ENCODE measurements at places on chromosomes 6 and 20. TPM values are rescaled to one million over a fixed set of nuclear protein-coding genes. Genes with fewer than 3 reads are reported as not detected.

DNA sequence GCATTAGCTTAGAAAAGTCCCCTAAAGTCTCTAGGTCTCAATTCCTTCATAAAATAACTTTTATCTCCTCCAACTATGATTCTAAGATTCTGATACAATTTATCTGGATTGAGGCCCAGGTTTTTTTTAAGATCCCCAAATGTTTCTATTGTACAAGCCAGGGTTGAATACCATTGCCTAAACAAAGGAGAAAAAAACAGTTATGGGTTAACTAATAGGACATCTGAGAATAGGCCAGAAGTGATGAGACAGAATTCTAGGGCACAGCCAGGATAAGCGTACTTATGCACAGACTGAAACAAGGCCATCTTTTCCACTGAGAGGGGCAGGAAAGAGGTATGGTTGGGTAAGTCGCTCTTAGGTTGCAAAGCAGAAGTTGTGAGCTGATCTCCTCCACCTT, 26.4 kb downstream of the EPB41L2 start:
- no peak for DNase-seq
- no peak overlapping the region for H3K27ac ChIP-seq
- H3K27me3 ChIP-seq = no peaks in the 10 kb centered on the region

- no peaks in the 10 kb centered on the region for H3K27me3 ChIP-seq
- no peak for DNase-seq
- H3K4me1 ChIP-seq = peaks cover 43% of the 10 kb centered on the region
- no peak overlapping the region for H3K4me3 ChIP-seq
- H3K27ac ChIP-seq = no peak overlapping the region
Measured at GRCh38 chr6:3764516-3765335, 13.2 kb upstream of the PXDC1 start.

DNA sequence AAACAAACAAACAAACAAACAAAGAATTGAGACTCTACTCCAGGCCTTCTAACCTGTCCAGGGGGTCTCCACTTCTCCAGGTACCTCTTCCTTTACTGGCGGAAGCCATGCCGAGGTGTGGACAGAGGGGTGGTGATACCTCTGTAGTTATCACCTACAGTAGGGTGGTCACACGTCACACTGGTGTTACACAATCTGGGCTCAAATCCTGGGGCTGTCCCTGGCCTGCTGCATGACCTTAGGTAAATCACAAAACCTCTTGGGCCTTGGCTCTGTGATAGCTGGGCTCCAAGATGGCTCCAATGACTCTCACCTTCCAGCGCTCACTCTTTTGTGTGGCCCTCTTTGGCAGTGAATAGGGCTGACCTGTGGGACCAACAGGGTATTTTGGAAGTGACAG, 76.8 kb upstream of the ZNFX1 start:
- no peak overlapping the region for H3K27ac ChIP-seq
- H3K27me3 ChIP-seq = peaks cover 20% of the 10 kb centered on the region
- peaks cover 13% of the 10 kb centered on the region for H3K4me1 ChIP-seq
- no peak overlapping the region for H3K4me3 ChIP-seq

Gene RFX6
- not detected for total RNA-seq

DNA sequence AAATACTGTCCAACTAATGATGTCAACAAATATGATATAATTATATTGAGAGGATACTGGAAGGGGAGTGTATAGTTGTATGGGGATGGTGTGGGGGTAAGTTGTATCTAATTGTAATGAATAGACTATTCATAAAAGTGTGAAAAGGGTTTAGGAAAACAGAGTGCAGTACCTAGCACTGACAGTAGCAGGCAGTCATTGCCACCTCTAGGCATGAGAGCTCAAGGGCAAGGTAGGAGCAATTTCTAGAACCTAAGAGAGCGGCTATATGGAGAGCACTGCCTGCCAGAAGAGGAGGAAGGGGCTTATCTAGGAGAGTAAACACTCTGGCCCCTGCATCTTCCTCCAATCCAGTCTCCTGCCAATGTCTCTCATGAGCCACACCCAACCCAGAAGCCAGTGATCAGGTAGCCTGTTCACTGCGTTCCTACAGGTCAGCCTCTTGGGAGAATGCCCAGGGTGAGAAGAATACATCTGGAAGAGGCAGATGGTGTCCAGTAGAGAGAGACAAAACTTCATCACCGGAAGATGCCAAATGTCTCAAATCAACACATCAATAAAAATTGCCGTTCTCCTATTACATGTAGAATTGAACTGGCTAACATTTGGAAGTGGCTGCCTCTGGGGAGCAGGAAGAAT, 200.0 kb downstream of the LY86 start:
- peaks cover 6% of the 10 kb centered on the region for H3K27me3 ChIP-seq
- H3K27ac ChIP-seq = no peak overlapping the region
- H3K36me3 ChIP-seq = no peaks in the 10 kb centered on the region
- H3K4me1 ChIP-seq = no peaks in the 10 kb centered on the region

DNA sequence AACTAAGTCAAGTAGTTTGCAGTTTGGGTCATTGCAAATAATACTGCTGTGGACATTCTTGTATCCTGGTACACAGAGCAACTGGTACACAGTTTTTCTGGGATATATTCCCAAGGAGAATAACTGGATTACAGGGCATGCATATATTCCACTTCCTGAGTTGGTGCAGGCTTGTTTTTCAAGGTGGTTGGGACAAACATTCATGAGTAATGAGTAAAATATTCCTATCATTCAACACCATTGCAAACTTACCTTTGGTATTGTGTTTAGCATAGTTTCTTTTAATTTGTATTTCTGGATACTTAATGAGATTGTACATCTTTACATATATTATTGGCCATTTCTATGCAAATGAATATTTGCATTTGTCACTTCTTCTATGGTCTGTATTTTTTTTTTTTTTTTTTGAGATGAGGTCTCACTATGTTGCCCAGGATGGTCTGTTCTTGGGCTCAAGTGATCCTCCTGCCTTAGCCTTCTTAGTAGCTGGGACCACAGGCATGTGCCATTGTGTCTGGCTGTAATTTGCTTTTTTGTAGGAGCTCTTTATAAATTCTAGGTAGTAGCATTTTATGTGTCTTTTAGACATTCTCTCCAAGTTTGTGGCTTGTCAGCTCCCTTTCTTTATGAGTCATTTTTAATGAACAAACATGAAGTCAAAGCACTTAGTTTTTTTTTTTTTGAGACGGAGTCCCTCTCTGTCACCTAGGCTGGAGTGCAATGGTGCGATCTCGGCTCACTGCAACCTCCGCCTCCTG, 158.7 kb downstream of the SOX4 start:
- no peaks in the 10 kb centered on the region for H3K36me3 ChIP-seq
- H3K27me3 ChIP-seq = peaks cover 4% of the 10 kb centered on the region
- peaks cover 35% of the 10 kb centered on the region for H3K4me1 ChIP-seq

- H3K27ac ChIP-seq = no peak overlapping the region
- DNase-seq = no peak
- no peaks in the 10 kb centered on the region for H3K27me3 ChIP-seq
- no peaks in the 10 kb centered on the region for H3K4me1 ChIP-seq
- H3K4me3 ChIP-seq = no peak overlapping the region
- H3K36me3 ChIP-seq = no peaks in the 10 kb centered on the region
Measured at GRCh38 chr6:133100865-133101264, 140.3 kb upstream of the EYA4 start.

Data from HFFc6 (cell line).